ENCODE measurements at places on chromosomes 11 and 22.

DNA sequence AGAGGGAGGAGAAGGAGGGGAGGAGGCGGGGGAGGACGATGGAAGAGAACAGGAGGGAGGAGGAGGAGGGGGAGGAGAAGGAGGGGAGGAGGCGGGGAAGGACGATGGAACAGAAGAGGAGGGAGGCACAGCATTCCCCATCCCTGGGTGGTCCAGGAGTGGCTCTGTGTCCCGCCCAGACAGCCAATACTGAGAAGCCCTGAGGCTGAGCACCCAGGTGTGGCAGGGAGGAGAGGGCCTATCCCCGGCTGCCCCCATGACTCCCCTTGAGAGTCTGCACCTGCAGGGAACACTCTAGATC lies 717 bp downstream of the MRGPRE start:
- no peak for DNase-seq

GRCh38 chr11:1073851-1074243 lies 827 bp upstream of the MUC2 start:
- DNase-seq: no peak

DNA sequence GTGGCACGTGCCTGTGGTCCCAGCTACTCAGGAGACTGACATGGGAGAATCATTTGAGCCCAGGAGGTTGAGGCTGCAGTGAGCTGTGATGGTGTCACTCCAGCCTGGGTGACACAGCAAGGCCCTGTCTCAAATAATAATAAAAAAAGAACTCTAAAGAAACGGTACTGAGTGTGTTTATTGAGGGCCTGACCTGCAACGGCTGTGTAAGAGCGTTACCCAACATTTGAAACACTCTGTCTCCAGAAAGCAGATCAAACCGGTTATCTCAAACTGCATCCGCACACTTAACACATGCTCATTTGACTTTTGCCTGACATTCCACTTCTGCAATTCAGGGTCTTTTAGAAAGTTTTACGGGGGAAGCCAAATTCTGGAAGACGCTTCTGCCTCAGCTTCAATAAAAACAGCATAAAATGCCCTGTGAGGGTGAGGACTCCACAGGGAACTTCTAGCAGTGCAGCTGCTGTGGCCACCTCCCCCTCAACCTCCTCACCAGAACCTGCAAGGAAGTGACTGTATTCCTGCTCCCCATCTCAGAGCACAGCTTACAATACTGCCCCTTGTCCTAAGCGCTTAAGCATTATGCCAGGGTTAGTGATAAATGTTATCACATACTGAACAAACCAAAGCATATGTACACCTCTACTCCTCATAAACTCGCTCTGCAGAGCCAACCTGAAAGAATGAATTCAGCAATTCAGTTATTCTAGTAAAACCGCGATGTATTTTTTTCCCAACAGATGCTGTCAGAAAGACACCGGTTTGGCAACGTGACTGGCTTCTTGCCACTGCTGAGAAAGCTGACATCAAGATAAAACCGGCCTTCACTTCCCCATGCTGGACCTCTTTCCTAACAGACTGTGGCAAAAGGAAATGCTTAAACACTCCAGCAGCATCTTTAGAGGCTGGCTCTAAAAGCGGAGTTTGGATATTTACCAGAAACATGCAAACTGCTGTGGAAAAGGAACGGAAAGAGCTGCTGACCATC lies 52.2 kb downstream of the PRDM10 start:
- peak; percentile 74 for DNase-seq

- DNase-seq: no peak
These were observed 106.5 kb downstream of the NAV2 start for GRCh38 chr11:19819148-19819547.

GRCh38 chr11:93577286-93577685 lies 34.1 kb upstream of the SMCO4 start:
- no peak for DNase-seq

- no peak for DNase-seq
These were observed 16.2 kb upstream of the NNMT start for GRCh38 chr11:114279792-114280546.

DNA sequence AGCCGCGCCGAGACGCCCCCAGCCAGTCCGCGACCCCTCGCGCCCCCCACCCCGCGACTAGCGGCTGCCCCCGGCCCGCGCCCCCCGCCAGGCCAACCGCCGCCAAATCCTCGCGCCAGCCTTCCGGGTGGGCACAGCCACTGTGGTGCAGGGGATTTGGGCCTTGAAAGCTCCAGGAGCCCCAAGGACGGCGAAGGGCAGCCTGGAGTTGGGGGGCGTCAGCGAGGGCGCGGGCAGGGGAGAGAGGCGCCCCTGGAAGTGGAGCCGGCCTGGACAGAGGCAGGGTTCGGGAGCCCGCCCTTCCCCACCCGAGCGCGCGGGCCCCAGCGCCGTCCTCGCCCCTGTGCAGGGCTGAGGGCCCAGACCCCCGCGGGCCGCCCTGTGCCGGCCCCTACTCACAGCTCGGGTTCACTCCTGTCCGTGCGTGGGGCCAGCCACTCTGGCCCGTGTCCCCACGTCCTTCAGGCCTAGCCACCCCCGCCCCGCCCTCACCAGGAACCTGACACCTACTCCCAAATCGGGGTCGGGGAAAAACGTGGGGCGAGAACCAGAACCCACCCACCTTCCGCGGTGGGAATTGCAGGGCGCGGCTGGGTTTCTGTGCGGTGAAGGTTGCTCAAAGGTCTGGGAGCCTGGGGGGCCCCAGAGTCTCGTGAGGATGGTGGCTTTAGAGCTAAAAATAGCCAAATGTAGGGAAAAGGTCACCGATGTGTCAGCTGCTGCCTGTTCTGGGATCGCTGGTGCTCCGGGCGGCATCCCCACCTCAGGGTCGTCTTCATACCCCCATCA lies at the start of gene CPT1B:
Gene CPT1B, minus strand, starts transcription at position 441 of the 789 bp plus-strand sequence. CDS start 512 bp downstream, outside the sequence.
- peak; percentile 77 for DNase-seq

- no peak for DNase-seq
These were observed 22.1 kb upstream of the PEX26 start for GRCh38 chr22:18055619-18056160.

- no peak for DNase-seq
These were observed 2.1 kb downstream of the CHRNA10 start for GRCh38 chr11:3669128-3669527.

GRCh38 chr11:70928854-70929598 lies 323.4 kb downstream of the SHANK2 start:
- DNase-seq: no peak

GRCh38 chr22:32518381-32518780 lies 43.8 kb downstream of the FBXO7 start:
- no peak for DNase-seq

DNA sequence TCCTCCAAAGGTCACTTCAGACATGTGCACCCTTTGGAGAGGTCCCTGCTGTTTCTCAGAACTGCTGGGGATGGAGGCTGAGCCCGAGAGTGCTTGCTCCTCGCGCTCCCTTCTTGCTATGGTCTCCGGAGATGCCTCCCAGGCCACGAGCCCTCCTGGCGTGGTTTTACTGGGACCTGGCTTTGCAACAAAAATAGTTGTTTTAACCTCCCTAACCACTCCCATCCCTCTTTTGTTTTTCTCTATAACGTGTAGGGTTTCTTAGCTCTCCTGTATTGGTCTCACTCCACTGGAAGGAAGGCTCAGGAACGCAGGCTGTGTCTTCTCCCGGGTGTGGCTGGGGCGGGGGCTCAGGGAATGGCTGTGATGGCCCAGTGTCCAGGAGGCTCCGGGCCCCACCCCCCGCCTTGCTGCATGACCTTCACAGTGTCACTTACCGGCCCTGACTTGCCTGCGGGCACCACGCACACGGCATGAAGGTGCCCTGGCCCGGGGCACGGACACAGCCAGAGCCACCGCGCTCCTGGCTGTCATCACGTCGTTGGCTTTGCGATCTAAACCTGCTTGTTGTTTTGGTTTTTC lies 5.6 kb downstream of the PTDSS2 start:
- peak; percentile 62 for DNase-seq

DNA sequence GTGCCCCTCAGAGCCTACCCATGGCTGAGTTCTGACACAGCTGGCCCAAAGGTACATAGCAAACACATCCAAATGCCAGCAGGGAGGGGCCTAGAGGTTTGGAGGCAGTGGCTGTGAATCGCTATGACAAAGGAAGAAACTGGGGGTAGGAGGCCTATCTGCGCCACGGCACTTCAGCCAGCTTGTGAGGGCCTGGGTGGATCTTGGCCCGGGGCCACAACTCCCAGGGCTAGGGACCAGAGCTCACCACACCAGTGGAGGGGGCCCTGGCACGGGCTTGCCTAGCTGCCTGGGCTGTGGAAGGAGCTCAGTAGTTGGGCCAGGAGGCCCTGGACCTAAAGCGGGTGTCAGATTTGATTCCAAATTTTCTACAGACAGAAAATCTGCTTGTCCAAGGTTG lies 9.4 kb upstream of the NAP1L4 start:
- peak; percentile 75 for DNase-seq

- DNase-seq: no peak
These were observed 184.9 kb downstream of the SBF2 start for GRCh38 chr11:10108915-10109680.

GRCh38 chr11:66741153-66741552 lies 12.1 kb upstream of the SPTBN2 start:
- no peak for DNase-seq

- DNase-seq: no peak
These were observed 31.9 kb downstream of the ATG13 start for GRCh38 chr11:46649180-46649738.

DNA sequence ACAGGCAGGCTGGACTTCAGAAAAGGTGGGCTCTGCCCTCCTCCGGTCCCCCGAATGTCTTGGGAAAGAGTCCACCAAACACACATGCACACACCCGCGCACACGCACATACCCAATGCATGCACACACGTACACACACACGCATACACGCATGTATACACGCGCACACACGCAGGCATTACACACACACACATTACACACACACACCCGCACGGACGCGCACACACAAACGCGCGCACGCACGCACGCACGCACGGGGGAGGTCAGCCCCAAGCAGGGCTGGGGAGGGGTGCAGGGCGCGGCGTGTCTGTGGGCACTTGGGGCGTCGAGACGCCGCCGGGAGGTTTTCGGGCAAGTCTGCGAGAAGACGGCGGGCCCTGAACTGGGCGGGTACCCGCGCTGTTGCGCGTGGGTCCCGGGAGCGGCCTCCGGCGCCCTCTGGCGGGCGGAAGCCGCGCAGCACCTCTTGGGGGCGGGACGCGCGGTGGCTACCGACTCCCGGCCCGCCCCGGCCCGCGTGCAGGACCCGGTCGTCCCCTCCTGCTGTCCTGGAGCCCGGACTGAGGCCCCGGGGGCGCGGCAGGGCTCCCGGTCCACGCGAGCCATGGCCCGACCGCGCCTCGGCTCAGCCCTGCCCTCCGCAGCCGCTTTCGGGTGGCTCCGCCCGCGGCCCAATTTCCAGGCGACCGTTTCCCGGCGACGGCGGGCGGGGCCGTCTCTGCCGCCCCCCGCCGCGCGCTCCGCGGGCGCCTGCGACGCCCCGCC lies 3.6 kb downstream of the SEPTIN5 start:
- DNase-seq: peak; percentile 90

DNA sequence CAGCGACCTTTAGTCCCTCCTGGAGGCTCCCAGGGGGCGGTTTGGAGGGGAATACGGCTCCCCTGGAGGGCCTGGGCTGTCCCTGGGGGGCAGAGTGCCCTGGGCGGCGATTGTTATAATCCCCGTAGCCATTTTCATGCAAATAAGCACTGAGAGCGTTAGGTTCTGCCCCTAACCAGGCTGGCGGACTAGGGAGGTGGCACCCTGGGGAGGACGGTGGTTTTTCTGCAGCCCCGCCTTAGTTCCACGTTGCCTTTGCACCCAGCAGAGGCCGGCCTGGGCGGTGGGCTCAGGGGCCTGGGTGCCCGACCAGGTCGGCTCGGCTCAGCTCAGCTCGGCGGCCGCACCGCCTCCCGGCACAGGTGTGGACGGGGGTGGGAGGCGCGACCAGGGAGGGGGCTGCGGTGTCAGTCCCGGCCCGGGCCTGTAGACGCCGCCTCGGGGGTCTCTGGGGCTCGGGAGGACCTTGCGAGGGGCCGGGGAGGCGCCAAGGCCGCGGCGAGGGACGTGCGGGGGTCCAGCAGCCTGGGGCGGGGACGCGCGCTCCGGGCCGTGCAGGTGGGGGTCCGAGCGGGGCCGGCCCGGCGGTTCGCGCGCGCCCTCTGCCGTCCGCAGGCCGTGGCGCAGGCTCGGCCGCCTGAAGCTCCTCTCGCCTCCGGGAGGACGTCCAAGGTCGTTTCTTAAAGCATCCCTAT lies 2.3 kb upstream of the DUSP8 start:
- DNase-seq: peak; percentile 74

DNA sequence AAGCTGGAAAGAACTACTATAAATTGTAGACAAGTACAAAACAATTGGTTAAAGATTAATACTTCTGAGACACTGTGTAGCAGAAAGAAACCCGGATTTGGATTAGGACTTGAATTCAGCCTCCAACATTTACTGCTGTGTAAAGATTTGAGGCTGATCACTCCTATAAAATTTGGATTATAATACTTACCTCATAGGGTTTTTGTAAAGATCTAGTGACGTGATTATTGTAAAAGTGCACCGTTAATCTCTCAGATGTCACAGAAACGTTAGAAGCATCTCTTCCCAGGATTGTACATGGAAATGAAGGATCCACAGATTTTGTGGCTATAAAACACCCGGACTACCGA lies 323 bp upstream of the HIKESHI start:
- DNase-seq: no peak

DNA sequence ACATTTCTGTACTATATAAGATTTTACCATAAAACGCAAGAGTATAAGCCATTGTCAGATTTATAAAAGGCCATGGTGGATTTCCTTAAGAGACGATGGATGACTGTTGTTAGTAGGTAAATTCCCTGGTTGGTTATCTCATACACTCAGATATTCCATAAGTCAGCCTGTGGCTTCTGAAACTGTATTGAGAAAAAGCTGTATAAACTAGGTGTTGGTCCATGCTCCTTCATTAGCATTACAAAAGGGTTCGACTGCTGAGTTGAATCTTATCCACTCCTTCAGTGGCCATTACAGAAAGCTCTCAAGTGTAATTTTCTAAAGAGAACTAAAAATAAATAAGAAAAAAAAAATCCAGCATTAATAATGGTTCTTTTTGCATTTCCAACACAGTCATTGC lies 5.3 kb downstream of the GRAP2 start:
- DNase-seq: no peak

- DNase-seq: no peak
These were observed 102.8 kb downstream of the ARHGAP32 start for GRCh38 chr11:129089279-129089678.

GRCh38 chr22:36431977-36432376 lies 44.2 kb upstream of the MYH9 start:
- DNase-seq: no peak

DNA sequence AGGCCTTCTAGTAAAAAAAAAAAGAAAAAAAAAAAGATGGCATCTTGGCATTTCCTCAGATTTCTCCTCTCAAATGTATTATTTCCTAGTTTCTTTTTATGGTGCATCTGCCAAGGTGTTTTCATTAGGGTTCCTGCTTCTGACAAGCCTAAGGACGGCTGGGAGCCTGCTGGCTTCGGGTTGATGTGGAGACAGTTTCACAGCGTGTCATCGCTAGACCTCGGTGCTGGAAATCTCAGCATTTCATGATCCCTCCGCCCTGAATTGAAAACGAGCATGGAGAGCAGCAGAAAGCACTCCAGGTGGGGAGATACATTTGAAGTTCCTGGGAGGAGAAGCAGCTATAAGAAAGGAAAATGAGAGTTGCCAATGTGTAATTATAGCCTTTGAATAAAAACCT lies 283.9 kb upstream of the CNTN5 start:
- DNase-seq: no peak

GRCh38 chr22:17130199-17130598 lies 9.0 kb upstream of the TMEM121B start:
- no peak for DNase-seq
